Skeletal muscle cell (primary cell): ENCODE measurements at places on chromosomes 16 and 17.
A peak's percentile ranks its signal among the peaks of the same experiment; 100 is the strongest.

DNA sequence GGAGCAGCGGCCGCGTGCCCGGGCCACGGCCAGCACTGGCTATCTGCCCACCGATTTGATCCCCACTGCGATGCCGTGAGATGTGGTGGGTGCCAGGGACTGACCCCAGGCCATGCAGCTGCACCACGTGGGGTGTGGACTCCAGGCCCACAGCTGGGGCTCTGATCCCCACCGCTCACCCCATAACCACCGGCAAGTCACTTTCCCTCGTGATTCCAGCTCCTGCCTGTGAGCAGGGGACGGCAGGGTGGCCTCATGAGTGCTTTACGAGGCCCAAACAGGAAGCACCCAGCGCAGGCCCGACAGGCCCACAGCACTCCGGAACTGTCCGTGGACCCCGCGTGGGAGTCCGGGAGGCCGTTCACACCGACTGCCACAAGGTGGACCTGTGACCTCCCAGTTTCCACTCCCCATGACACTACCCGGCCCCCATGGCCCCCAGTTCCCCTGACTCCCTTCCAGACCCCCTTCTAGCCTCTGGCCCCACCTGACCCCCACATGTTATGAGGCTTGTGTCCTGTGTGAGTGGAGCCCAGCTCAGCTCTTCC is 616 bp downstream of the PTX4 start:
- no peak for DNase-seq

DNA sequence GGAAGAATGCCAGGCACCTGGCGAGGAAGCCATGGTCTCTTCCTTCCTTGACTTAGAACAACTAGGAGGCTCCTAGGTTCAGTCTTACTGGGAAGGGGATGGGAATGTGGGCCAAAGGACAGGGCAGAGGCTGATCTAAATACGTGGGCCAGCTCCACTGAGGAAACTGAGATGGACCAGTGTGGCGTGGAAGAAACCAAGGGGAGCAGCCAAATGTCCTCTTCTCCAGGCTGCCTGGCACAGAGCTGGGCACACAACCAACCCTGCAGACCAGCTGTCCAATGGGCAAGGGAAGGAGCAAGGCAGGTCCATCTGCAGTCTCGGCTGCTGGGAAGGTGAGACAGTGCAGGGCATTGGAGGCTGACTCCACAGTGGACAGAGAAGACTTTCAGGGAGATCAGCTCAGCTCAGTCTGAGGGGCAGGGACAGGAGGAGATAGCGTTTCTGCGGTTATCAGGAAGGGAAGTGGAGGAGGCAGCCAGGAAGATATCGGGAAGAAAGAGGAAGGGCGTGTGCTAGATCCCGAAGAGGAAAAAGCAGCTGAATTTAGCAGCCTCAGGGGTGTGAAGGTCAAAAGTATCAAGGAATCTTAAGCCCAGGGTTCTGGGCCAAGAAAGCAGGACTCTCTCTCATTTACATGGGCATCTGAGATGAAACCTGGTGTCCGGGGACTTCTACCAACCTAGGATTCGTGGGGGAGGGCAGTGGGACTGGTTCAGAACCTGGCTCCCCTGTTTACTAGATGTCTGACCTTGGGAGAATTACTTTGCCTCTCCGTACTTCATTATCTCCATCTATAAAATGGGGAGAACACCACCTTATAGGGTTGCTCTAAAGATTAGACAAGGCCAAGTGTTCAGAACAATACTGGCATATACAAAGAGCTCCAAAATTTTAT is 1.8 kb downstream of the KIFC3 start:
- no peak for DNase-seq

GRCh38 chr17:34776456-34777443 is 184.5 kb downstream of the CCT6B start:
- DNase-seq: no peak

GRCh38 chr17:81068411-81069134 is 33.6 kb downstream of the BAIAP2 start:
- DNase-seq: no peak

GRCh38 chr17:76382351-76382802 is 2.0 kb upstream of the SPHK1 start:
- DNase-seq: no peak

DNA sequence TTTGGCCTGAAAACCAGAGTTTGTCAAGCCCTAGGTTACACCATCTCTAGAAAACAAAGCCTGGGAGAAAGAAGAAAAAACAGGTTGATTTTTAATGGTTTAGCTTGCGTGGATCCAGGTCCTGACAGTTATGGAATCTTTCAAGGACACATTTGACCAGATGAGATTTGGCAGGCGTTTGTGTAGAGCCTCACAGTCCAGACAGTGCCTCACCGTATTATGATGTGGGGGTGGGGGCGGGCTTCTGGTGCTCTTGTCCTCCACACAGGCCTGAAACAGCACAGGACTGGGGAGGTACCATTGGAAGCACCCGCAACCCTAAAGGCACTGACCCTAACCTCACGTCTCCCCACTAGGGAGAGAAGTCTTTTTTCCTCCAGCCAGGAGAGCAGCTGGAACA is 19.6 kb downstream of the MVP start:
- no peak for DNase-seq

DNA sequence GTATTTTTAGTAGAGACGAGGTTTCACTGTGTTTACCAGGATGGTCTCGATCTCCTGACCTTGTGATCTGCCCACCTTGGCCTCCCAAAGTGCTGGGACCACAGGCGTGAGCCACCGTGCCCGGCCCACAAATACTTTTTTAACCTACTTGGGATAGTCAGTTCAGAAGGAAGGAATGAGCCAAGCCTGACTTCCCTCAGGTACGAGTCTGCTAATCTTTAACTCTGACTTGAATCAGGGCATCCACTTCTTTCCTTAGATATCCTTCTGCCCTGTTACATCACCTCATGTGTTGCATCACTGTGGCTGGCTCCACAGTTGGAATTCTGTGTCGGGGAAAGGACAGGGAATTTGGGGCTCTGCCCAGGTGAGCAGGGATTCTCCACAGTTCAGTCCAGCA is 120.8 kb downstream of the MSI2 start:
- no peak for DNase-seq

GRCh38 chr16:66947302-66948065 is 12.2 kb downstream of the CES2 start:
- no peak for DNase-seq

DNA sequence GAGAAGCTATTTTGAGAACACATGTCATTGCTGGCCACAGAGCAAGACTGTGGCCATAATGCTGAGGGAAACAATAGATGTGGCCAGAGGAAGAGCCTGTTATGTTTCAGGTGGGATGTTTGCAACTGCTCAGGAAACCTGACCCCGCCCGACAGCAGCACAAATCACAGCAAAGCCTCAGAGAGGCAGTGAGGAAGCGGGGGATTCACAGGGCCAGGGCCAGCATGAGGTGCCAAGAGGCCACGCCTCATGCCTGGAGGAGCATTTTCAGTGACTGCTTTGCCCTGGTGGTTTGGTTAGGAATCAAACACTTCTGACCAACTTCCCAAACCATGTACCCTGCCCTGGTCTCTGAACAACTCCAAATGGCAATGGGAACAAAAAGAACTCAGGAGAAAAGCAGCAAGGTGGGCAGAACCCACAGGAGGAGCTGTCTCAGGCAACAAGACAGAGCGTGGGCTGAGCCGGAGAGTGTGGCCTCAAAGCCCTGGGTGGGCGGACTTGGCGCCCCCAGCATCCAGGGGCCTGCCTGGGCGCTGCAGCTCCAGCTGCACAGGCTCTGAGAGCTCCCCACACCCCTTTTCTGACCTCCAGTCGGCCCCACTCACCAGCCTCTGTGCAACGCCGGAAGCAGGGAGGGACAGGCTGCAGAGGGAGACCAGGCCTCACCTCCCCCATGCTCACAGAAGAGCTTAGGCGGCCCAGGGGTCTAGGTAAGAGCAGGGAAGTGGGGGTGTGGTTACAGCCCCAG is 20.6 kb downstream of the HIC1 start:
- DNase-seq: no peak

- DNase-seq: no peak
These were observed 116.3 kb downstream of the AMFR start for GRCh38 chr16:56309008-56309407.

- DNase-seq: no peak
These were observed 11.5 kb upstream of the KRT38 start for GRCh38 chr17:41452281-41452680.

GRCh38 chr17:7027335-7027734 is 4.5 kb downstream of the BCL6B start:
- DNase-seq: no peak

DNA sequence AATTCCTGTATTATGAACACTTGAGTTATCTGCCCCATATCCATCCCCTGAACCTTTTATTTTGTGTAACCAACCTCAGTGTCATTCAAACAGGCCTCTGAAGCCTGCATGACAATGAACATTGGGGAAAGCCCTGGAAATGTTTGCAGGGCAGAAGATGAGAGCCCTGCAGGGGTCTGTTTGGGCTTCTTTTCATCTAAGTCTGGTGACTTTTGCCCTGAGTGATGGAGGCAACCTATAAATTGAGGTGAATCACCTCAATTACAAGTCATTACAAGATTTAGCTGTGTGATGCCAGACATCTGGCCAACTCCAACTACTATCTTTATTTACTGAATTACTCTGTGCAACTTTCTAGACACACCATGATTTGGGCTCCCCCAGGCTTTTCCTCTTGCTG is 189.2 kb downstream of the MAF start:
- DNase-seq: no peak

DNA sequence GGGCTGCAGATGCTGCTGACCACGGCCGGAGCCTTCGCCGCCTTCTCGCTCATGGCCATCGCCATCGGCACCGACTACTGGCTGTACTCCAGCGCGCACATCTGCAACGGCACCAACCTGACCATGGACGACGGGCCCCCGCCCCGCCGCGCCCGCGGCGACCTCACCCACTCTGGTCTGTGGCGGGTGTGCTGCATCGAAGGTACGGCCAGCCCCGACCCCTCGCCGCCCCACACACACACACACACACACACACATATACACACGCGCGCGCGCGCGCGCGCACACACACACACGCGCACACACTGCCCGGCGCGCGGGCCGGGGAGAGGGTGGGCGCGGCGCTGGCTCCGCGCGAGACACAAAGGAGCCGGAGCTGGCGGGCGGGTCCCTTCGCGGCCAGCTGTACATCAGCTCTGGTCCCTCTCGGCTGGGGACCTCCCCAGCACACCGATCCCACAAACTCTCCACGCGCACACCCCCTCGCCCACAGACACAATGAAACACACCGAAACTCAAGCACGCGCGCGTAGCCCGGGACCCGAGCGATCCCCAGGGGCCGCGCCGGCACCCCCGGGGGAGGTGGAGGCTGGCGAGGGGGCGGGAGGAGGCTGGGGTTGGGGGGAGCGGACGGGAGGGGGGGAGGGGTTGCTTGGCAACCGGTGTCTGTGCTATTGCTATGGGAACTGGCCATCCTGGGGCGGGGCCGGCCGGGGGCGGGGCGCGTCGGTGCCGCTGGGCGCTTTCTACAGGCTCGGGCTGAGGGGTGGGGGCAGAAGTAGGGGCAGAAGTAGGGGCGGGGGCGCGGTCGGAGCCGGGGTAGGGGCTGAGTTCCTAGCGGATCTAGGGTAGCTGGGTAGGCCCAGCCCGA is 658 bp downstream of the CACNG4 start:
- no peak for DNase-seq

DNA sequence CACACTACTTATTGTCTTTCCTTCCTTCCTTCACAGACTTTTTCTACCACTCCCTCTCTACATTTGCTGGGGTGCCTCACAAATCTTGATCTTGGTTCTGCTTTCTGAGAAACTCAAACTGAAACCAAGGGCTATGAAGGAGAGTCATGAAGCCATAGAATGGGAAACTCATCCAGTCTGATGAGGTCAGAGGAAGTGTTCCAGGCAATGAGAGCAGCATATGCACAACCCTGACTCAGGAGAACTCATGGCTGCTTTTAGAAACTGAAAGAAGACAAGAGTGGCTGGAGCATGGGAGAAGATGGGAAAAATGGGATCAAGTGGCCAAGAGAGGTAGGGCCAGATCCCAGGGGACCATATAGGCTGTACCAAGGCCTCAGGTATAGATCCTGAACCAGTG is 130.0 kb upstream of the TOX3 start:
- no peak for DNase-seq

GRCh38 chr17:68599091-68599490 is 2.1 kb downstream of the FAM20A start:
- peak; percentile 78 for DNase-seq

GRCh38 chr16:11140466-11140865 is 115.5 kb downstream of the SOCS1 start:
- DNase-seq: no peak

- DNase-seq: no peak
These were observed 11.8 kb upstream of the CHST4 start for GRCh38 chr16:71514476-71514875.

- peak; percentile 26 for DNase-seq
These were observed 312.2 kb upstream of the GOT2 start for GRCh38 chr16:59046335-59046734.

- no peak for DNase-seq
These were observed 102.6 kb downstream of the ZNF778 start for GRCh38 chr16:89319886-89320781.

GRCh38 chr16:80994451-80994850 is 12.2 kb downstream of the CMC2 start:
- no peak for DNase-seq

- DNase-seq: peak; percentile 20
These were observed 3.2 kb upstream of the NLRP1 start for GRCh38 chr17:5587438-5588032.

DNA sequence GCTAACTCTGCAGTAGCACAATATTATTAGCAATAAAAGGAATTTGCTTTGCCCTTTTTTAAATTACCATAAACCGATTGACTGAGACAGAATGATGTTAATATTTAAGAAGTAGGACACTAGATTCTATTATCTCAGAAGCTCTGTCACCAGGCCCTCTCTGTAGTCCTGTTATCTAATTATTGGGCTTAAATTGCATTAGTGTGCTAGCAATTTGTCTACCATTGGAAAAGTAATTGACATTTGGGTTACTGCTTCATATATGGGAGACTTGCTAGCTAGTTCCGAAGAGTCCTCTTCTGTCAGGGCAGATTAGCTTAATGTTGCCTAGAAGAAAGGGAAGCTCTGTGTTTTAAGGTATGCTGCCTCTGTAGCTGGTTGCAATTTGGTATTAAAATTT is 1107.3 kb upstream of the EEF2KMT start:
- no peak for DNase-seq

DNA sequence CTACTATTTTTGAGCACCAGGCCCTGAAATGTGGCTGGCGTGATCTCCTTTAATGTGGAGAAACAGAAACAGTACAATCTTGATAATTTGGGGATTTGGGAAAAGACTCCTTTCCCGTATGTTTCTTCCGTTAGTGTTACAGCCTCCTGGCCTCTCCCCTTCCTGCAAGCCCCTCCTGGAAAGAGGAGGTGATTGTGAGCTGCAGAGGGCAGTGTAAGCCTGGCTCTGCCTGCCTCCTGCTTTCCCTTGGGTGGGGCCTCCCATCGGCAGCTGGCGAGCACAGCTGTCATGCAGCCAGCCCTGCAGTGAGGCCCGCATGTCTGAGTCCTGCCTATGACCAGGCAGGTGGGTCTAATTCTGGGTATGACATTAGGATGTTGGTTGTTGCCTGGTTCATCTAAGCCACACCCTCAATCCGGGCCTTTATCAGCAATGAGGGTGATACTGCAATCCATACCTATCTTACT is 48.7 kb upstream of the WSB1 start:
- DNase-seq: peak; percentile 88
